ENCODE measurements at places on chromosomes 5 and 9.
A peak's percentile ranks its signal among the peaks of the same experiment; 100 is the strongest.

GRCh38 chr9:38708759-38709158, 11.2 kb downstream of the FAM240B start:
- no peak for DNase-seq

DNA sequence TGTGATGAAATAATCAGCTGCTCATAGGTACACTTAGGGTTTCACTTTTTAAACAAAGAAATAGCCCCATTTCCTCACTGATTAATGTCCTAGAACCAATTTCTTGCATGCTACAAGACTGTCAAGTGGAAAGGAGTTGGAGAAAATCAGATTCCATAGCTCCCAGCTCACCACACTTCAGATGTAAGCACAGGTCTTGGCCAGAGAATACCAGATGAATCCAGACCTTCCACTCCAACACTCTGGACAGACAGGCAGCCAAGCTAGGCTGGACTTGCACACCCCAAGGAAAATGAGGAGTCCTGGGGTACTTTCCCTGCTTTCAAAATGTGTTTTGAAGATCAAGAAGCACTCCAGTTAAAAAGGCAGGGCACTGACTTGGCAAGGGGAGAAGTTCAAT, 68.5 kb downstream of the KLHL3 start:
- DNase-seq = no peak

GRCh38 chr5:95153511-95153910, 131.4 kb downstream of the MCTP1 start:
- no peak for DNase-seq

GRCh38 chr9:98568234-98568908, 140.4 kb downstream of the GABBR2 start:
- DNase-seq = no peak

GRCh38 chr5:168219515-168220410, 71.7 kb upstream of the WWC1 start:
- peak; percentile 67 for DNase-seq

DNA sequence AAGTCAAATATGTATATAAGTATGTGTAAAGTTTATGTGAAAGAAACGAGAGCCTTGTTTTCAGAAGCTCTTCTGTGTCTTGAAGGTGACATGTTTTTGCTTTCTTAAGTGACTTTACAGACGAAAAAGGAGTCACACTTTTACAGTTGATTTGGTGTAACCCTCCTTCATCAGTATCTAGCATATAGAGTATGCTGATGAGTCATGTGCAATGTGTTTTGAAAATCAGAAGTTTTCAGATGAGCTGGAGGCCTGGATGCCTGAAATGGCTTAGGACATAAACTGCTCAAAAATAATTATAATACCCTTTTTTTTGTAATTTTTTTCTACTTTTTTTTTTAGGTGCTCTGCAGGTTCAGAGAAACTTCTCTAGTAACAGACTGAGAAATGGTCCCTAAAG, 209.5 kb downstream of the CD180 start:
- no peak for DNase-seq

- DNase-seq = no peak
These were observed 92.5 kb downstream of the PCDH1 start for GRCh38 chr5:141785711-141786110.

DNA sequence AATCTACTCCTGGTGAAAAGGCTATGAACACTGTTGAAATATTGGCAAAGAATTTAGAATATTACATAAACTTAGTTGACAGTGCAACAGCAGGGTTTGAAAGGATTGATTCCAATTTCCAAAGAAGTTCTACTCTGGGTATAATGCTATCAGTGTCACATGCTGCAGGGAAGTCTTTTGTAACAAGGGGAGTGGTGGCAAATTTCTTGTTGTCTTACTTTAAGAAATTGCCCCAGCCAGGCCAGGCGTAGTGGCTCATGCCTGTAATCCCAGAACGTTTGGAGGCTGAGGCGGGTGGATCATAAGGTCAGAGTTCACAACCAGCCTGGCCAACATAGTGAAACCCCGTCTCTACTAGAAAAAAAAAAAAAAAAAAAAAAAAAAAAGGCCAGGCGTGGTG, 86.3 kb upstream of the OTULINL start:
- DNase-seq = no peak

- peak; percentile 10 for DNase-seq
These were observed 119.5 kb upstream of the CTNND2 start for GRCh38 chr5:12023614-12024241.

DNA sequence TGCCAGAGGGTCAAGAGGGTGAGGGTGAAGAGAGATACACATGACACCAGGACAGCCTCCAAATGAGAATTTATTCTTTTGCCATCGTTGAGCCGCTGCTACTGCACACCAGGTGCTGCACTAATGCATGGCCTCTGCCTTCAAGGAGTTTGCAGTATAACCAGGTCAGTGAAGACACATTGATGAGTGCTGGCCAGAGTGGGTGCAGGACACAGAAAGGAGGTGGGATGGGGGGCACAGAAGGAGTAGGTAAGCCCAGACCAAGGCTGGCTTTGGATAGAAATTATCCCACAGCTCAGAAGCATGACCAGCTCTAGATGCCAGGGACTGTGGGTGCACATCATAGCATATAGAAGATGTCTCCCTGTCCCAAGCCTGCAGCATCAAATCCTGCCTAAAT, 38.0 kb downstream of the FOXI1 start:
- DNase-seq = no peak

DNA sequence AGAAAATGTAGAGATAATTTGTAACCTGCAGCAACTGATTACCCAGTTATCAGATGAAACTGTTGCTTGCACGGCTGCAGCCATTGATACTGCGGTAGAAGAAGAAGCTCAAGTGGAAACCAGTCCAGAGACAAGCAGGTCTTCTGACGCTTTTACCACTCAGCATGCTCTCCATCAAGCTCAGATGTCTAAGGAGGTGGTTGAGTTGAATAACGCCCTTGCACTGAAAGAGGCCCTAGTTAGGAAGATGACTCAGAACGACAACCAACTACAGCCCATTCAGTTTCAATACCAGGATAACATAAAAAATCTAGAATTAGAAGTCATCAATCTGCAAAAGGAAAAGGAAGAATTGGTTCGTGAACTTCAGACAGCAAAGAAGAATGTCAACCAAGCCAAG, 1.7 kb downstream of the KIF4B start:
- no peak for DNase-seq

DNA sequence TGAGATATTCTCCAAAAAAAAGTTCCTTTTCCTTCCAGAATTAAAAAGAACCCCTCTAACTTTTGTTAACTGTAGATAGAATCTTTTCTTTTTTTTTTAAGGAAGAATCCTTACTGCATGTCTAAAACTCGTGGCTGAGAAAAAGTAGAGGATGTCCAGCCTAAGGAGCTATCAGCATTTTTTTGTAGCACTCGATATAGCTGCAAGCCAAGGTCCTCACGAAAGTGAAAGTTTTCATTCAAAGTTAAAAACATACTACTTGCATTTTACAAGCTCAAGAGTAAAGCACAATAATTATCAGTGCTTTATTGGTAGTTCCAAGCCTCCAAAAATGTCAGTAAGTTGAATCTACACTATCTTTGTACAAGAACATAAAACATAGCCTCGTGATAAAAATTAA, 28.7 kb upstream of the ZSWIM6 start:
- no peak for DNase-seq

GRCh38 chr5:142012792-142013388, at the start of gene GNPDA1:
TSS of gene GNPDA1 (minus strand) at chr5:142013027. CDS start at chr5:142012035, 992 bp downstream.
- DNase-seq = peak; percentile 78

GRCh38 chr9:35603506-35603985, 1.5 kb upstream of the TESK1 start:
- peak; percentile 20 for DNase-seq

- DNase-seq = no peak
These were observed 46.8 kb downstream of the LHFPL2 start for GRCh38 chr5:78601559-78602314.

DNA sequence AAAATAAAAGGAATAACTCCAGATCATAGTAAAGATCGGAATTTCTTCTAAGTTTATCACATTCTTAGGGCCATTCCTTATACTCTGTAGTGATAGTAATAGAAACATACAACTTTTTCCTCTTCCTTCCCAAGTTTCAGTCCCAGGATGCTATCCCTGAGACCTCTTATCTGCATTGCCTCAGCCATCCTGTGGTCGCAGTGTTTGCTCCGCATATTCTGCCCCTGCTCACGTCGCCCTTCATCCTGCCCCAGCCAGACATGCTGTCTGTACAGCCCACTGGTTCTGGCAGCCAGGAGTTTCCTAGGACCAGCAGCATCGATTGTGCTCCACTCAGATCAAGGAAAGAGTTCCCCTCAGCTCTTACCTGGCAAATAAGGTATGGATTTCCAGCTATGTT, 132.7 kb upstream of the ERCC6L2 start:
- DNase-seq = no peak

DNA sequence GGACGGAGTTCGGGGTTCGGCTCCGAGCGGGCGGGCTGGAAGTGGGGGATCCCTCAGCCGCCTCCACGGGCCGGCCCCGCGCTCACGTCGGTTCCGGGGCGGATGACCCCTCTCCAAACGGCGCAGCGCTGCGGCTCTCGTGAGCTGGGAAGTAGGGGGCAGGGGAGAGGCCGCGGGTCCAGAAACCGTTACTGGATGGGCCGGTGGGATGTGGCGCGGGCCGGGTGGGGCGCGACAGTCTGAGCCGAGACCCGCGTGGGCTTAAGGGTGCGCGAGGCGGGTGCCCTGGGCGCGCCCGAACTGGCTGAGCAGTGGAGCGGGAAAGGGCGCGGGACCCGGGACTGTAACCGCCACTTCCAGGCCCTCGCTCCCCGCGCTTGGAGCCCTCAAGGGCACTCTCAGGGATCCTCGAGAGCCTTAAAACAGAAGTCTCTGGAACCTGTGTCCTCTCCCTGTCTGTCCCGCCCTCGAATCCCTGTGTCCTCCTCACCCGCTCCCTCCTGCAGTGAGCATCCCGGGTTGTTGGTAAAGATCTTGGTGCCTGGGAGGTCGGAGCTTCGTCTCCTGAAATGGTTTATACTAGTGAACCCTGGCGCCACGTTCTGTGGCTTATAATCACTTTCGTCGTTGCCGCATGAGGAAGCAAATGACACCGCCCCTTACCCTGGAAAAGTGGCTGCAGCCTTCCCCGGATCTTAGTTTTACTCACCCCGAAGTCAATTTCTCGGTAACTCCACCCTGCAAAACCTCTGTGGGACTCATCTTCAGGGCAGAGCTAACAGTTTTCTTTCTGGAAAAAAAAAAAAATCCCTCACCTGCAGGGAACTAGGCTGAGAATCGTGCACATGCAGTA, 571 bp upstream of the MARCHF11 start:
- DNase-seq = no peak
